OCI-LY7 (cell line): ENCODE measurements at places on chromosomes 3 and 15. TPM values are rescaled to one million over a fixed set of nuclear protein-coding genes. Genes with fewer than 3 reads are reported as not detected.

CCR8 gene
- not detected in 2 replicates for total RNA-seq

RLBP1 gene
- total RNA-seq = not detected in 2 replicates

STXBP5L gene
- total RNA-seq = 10.1 and 10.5 TPM in 2 replicates

TEX55 gene
- total RNA-seq = not detected in 2 replicates

ENTPD3 gene
- total RNA-seq = not detected in 2 replicates

P2RY1 gene
- not detected in 2 replicates for total RNA-seq

ZNF860 gene
- 22.2 and 24.2 TPM in 2 replicates for total RNA-seq

KLF15 gene
- total RNA-seq = 26.4 and 35.0 TPM in 2 replicates

C15orf39 gene
- total RNA-seq = 39.6 and 50.2 TPM in 2 replicates

CDC25A gene
- total RNA-seq = 72.9 and 75.4 TPM in 2 replicates

SERINC4 gene
- 1.1 and 1.9 TPM in 2 replicates for total RNA-seq

PLXNA1 gene
- total RNA-seq = 3.0 and 3.6 TPM in 2 replicates

CCK gene
- not detected in 2 replicates for total RNA-seq

WDR93 gene
- not detected in 2 replicates for total RNA-seq

ROBO2 gene
- total RNA-seq = 4.1 and 4.8 TPM in 2 replicates

RTP4 gene
- not detected in 2 replicates for total RNA-seq

CPEB1 gene
- total RNA-seq = not detected in 2 replicates

MST1R gene
- 0.17 and 0.38 TPM in 2 replicates for total RNA-seq

LRRC31 gene
- total RNA-seq = not detected in 2 replicates

FOXL2NB gene
- not detected in 2 replicates for total RNA-seq

GRK7 gene
- total RNA-seq = not detected in 2 replicates

ZNF502 gene
- not detected in 2 replicates for total RNA-seq

GNAT1 gene
- total RNA-seq = not detected in 2 replicates

ACKR2 gene
- total RNA-seq = 2.0 and 2.9 TPM in 2 replicates

PRRT3 gene
- total RNA-seq = 4.1 and 4.3 TPM in 2 replicates

CFAP100 gene
- total RNA-seq = not detected in 2 replicates

LYZL4 gene
- total RNA-seq = not detected in 2 replicates

CHCHD6 gene
- 14.7 and 18.1 TPM in 2 replicates for total RNA-seq

CCDC32 gene
- total RNA-seq = 14.3 and 14.9 TPM in 2 replicates

PFN2 gene
- 24.7 and 32.3 TPM in 2 replicates for total RNA-seq

MAGEF1 gene
- total RNA-seq = 45.0 and 47.8 TPM in 2 replicates

RBPMS2 gene
- not detected in 2 replicates for total RNA-seq

RHCG gene
- total RNA-seq = not detected in 2 replicates

CSPG4 gene
- total RNA-seq = not detected in 2 replicates

CEP70 gene
- 32.3 and 37.3 TPM in 2 replicates for total RNA-seq

AQP9 gene
- total RNA-seq = not detected in 2 replicates

ZDHHC23 gene
- total RNA-seq = 44.4 and 51.9 TPM in 2 replicates

STRIT1 gene
- total RNA-seq = not detected in 2 replicates

SLC28A2 gene
- total RNA-seq = not detected in 2 replicates

SH3BP5 gene
- 24.8 and 31.3 TPM in 2 replicates for total RNA-seq

SLC51A gene
- total RNA-seq = not detected in 2 replicates

DPPA4 gene
- total RNA-seq = not detected in 2 replicates

HRH1 gene
- not detected in 2 replicates for total RNA-seq

CCDC54 gene
- total RNA-seq = not detected in 2 replicates

HTR3E gene
- total RNA-seq = not detected in 2 replicates

EOMES gene
- not detected in 2 replicates for total RNA-seq

ACSBG1 gene
- total RNA-seq = 0.30 and 0.52 TPM in 2 replicates

ARPIN gene
- not detected in 2 replicates for total RNA-seq

RHOV gene
- total RNA-seq = 0.63 and 0.85 TPM in 2 replicates

ARHGAP11A gene
- total RNA-seq = 134 and 150 TPM in 2 replicates

CD96 gene
- not detected in 2 replicates for total RNA-seq

WNT5A gene
- 16.2 and 18.1 TPM in 2 replicates for total RNA-seq

GXYLT2 gene
- total RNA-seq = not detected in 2 replicates

ZNF774 gene
- total RNA-seq = 1.3 and 1.6 TPM in 2 replicates

THAP10 gene
- total RNA-seq = not detected in 2 replicates

TM4SF4 gene
- total RNA-seq = not detected in 2 replicates

MEX3B gene
- 5.8 and 7.3 TPM in 2 replicates for total RNA-seq
